ENCODE measurements at places on chromosomes 5 and 9.

DNA sequence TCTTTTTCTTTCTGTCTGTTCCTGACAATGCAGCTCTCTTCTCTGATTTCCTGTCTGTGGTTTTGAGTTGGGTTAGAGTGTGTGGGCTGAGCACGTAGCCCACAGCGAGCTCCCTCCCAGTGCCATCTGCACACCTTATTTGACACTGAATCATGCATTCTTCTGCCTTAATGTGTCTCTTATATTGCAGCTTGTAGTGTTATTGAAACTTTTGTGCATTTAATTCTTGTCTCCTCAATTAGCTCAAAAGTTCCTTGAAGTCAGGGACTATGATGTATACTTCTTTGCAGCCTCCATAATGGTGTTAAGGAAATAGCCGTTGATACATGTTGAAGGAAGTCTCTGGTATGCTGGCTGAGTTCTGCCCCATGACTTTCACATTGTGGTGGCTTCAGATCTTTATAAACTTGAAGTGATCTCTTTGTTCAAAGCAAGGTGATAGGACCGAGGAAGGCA lies 576.2 kb upstream of the CLINT1 start:
- no peak for DNase-seq

DNA sequence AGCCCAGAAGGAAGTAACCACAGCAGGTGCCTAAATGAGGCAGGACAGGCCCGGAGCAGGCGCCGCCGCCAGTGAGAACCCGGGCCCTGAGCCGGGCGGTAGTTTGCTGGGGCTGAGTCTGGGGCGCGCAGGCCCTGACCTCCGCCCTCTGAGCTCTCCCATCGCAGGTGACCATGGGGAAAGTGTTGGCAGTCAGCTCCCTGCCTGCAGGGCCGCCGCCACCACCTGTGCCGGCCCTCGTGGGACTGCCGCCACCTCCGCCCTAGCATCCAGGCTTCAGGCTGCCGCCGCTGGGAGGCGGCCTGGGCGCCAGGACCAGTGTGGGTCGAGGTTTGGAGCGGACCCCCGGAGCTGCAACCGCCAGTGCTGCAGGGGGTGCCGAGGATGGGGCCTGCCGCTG lies 61.1 kb downstream of the TARS1 start:
- no peak for DNase-seq

DNA sequence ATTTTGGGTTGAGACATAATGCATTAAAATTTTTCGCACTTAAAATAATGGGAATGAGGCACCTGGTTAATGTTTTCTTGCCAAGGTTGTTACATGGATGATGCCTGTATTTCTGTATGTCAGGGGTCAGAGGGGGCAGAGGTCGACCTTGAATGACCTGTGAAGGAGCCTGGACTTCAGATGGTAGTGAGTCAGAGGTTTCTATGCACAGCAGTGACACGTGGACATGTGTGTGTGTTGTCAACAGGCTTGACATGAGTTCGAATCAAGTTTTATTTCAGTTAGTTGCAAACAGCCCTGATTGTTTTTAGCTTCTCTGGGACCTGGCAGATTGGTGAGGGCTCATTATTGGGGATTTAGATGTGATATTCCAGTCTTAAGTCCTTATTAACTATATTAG lies 3.6 kb downstream of the IL5 start:
- DNase-seq, result no peak

- no peak for DNase-seq
These were observed 205.3 kb downstream of the RFK start for GRCh38 chr9:76188905-76189304.

- DNase-seq, result no peak
These were observed 163.6 kb upstream of the CDH6 start for GRCh38 chr5:31029925-31030324.

- no peak for DNase-seq
These were observed 1247.0 kb upstream of the ACO1 start for GRCh38 chr9:31137176-31138160.

DNA sequence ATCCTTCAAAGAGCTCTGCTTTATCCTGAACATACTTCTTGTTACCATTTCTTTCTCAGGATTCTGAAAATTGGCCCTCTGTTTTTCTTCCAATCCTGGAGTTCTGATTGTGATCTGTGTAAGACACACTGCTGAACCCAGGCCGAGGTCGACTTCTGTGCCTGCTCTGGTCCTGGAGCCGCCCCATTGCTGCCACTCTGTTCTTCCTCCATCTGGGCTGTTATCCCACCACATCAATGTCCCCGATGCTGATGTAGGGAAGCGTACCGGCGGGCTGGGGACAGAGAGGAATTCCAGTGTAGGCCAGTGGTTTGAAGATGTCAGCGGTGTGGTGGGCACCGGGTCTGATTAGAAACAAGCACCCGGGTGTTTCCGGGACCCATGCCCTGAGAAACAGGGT lies 102.5 kb downstream of the LIFR start:
- no peak for DNase-seq

DNA sequence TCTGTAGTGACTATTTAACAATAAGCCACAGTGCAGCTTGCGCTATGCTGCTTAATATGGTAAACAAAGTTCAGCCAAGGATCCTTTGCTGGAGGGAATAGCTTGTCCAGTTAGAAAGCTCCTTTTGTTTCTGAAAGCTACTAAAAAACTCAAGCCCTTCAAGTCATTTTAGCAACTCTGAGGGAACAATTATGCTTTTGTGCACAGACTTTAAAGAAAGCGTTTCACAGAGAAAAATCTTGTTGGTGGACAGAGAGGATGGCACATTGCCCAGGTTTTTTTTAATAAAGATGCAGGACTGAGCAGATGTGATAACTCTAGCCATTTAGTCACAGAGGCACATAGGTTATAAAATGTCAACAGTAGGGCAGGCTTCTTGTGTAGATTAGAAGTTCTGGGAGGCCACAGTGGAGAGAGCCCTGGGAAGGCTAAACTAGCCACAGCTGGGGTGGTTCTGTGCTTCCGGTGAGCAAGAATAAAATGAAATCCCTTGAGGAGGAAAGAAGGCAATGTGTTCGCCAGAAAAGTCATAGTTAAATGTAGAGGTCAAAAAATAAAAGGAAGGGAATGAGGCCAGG lies 63.4 kb downstream of the ALDH7A1 start:
- DNase-seq, result no peak

- no peak for DNase-seq
These were observed 148.7 kb downstream of the LURAP1L start for GRCh38 chr9:12923468-12924009.

DNA sequence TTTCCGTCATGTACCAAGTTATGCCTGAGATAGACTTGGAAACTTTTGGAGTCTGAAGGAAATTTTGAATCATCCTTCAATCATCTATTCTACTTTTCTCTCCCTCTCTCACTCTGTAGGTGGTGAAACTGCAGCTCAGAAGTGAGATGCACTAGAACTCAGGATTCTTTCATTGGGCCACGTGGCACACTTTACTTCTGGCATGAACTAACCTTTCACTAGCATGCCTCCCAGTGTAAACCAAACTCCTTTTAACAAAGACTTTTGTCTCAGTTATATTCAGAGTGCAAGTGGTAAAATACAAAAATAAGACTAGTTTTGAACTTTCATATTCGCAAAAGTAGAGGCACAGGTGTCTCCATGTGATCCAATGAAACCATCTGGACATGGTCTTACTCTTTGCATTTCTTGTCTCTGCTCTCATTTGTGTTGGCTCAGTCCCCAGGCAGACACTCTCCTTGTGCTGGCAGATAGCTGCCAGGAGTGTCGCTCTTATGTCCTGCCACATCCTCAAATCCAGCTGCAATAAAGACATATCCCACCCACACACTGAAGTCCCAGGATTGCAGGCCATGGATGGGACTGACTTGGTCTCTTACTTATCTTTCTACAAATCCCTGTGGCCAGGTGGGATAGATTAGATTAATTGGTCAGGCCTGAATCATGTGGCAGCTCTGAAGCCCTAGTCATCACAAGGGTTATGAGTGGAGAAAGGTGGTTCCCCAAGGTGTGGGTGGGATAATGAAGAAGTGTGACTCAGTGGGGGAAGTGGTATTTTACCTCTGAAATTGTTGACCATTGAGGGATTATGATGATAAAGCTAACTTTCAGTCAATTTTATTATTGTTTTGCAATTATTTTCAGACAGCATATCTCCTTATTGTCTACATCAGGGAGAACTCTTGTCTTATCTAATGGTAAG lies 267.5 kb downstream of the GABRB2 start:
- no peak for DNase-seq

DNA sequence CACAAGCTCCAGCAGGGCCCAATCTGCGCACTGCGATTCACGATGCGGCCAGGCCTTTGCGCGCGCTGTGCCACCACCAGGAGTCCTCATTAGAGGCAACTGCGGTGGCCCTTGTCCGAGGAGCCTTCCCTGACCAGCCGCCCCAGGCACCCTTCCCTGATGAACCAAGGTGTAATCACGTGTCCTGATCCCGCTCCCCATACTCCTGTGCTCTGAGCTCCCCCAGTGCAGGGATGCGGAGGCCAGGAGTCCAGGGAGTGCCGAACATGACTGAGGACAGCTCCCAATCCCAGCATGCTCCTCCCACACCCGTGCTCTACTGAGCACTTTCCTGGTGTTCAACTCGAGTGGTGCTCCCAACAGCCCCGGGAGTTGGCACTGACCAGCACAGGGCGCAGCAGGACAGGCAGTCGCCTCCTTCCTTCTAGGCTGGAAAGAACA lies 134.8 kb downstream of the ZNF354C start:
- no peak for DNase-seq

GRCh38 chr9:36738318-36738976 lies 165.8 kb downstream of the MELK start:
- DNase-seq, result no peak

DNA sequence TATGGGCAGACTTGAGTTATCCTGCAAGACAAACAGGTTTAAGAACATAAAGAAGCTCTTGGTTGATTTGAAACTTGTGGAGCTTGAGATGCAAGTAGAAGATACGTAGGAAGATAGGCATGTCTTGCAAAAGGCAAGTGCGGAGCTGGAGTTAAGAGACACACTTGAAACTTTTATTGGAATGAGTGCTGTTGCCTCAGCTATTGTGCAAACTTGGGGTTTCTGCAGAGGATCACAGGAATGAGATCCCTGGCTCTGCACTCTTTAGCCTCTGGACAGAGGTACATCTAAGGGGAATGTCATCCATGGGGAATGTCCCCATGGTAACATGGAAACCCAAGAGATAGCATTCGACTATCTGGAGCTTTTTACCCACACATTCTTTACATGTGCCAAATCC lies 121.1 kb downstream of the ADCY2 start:
- DNase-seq, result no peak

- no peak for DNase-seq
These were observed 2.5 kb upstream of the ABO start for GRCh38 chr9:133277467-133277866.

DNA sequence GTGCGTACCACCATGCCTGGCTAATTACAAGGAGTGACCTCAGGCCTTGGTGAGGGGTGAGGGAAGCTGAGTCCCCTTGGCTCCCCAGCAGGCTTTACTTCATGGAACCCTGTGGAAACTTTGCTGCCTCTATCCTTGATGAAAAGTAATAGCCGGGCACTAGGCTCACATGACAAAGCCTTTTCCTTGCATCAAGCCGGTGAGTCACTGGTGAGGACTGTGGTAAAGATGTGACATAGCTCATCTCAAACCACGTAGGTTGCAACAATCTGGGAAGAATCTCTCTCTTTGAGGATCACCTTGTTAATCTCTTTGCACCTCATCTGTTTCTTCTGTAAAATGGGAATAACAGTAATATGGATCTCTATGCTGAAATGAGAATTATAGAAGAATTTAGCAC lies 116.3 kb upstream of the SLC25A48 start:
- no peak for DNase-seq

GRCh38 chr5:3428334-3428733 lies 167.3 kb upstream of the IRX1 start:
- no peak for DNase-seq

DNA sequence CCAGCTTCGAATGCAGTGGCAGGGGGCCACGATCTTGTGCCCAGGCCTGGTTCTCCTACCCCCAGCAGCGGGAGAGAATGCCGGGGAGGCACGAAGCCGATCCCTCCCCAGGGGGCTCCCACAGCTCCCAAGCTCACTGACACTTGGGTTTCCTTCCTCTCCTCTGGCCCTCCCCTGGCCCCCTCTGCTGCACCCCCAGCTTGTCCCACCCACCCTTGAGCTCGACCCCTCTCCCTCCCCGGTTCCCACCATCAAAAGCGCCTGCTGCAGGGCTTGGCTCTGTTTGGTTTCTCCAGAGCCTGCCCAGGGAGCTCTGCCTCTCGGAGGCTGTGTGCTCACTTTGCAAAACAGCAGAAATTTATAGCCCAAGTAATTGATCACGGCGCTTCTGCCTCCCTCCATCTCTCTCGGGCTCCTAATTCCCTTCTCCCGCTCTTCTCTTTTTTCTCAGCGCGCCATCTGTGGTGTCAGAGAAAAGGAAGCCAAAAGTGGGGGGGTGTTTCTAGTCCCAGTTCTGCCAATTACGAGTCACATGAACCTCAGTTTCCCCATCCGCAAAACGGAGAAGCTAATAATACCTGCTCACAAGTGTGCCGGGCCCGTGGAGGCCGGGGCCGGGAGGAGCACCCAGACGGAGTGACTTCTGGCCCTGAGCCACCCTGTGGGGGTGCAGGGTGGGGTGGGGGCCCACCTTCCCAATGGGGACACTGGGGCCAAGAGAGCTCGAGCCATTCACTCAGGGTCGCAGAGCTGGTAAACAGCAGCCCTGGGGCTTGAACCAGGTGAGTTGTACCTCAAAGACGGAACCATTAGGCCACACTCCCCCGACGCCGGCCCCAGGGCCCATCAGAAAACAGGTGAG lies 141.2 kb upstream of the IER5L start:
- no peak for DNase-seq

DNA sequence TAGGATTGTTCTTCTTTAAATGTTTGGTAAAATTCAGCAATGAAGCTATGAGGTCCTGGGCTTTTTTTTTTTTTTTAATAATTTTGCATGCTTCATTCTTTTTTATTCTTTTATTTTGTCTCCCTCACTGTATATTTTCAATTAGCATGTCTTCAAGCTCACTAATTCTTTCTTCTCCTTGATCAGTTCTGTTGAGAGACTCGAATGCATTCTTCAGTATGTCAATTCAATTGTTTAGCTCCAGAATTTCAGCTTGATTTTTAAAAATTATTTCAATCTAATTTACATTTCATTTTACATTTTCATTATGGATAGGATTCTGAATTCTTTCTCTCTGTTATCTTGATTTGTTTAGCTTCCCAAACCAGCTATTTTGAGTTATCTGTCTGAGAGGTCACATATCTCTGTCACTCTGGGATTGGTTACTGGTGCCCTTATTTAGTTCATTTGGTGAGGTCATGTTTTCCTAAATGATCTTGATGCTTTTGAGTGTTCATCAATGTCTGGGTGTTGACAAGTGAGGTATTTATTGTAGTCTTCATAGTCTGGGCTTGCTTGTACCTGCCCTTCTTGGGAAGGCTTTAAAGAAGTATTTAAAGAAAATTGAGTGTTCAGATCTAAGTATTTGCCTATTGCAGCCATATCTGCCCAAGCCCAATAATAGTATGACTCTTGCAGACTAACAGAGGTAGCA lies 9.1 kb downstream of the LURAP1L start:
- DNase-seq, result no peak

GRCh38 chr5:115194676-115195075 lies 25.0 kb upstream of the TRIM36 start:
- no peak for DNase-seq
